ENCODE measurements at places on chromosomes 6 and 20.

DNA sequence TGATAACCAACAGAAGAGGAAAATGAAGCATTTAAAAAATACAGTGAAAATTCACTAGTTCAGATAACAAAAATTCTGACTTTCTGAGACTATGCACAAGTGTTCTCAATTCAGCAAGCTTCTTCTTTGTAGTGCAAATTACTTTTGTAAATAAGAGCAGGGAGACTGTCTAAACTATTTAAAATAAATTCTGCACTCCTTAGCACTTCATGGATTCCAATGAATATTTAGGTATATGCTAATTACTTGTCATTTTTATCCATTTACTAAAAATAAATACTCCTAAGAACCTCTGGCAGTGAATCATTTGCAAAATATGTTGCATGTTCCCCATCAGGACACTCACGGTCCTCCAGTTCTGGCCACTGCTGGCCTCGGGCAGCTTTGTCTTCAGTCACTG lies 139.8 kb downstream of the F13A1 start:
- DNase-seq = no peak

GRCh38 chr6:12150812-12151432 lies 138.8 kb downstream of the HIVEP1 start:
- no peak for DNase-seq

GRCh38 chr6:4848382-4849068 lies 72.3 kb downstream of the CDYL start:
- DNase-seq = no peak

DNA sequence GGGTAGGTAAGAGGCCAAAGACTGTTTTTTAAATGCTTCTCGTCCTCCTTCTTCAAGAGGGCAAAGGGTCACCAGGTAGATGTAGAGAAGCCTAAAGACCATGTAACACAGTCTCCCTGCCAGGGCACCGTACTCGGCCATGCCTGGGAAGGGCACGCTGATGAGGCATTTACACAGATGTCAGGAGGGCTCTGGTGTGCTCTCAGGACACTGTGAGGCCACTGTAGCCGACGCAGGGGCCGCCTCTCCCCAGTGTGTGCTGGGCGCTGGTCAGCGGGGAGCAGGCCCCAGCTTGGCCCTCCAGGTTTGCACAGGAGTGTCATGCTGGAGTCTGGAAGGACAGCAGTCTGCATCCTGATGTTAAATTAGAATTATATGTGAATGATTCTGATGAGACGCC lies 7.1 kb upstream of the MTG2 start:
- no peak for DNase-seq

DNA sequence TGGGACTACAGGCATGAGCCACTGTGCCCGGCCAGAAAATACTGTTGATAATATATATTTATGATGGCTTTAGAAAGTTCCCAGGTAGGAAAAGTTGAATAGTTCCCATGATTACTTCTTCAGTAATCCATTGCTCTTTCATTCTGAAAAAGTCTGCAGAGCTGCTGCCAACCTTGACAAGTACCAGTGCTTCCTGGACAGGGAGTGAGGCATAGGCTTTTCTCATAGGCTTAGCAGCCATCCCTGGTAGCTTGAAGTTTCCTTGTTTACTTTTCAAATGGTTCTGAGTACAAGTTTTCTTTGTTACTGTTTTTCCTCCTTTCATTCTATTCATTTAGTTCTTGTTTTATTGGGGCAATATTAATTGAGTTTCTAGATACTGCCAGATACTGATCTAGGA lies 7.8 kb downstream of the RWDD1 start:
- DNase-seq = no peak

- DNase-seq = no peak
Observed at GRCh38 chr6:125732398-125732797, 17.0 kb upstream of the HEY2 start.
